ENCODE measurements at places on chromosomes 6 and 20. TPM values are rescaled to one million over a fixed set of nuclear protein-coding genes. Genes with fewer than 3 reads are reported as not detected.

DNA sequence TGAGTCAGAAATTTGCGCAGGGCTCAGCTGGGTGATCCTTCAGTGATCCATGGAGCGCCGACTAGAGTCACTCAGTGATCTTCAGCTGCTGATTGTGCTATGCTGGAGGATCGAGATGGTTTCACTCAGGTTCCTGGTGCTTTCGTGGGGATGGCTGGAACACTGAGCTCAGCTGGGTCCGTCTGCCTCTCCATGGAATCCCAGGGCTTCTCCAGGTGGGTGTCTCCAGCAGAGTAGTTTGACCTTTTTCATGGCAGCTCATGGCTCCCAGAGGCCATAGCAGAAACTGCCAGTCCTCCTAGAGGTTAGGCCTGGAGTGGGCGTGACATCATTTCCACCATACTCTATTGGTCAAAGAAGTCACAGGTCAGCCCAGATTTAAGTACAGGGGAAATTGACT lies 88.8 kb upstream of the SIRPA start:
- no peaks in the 10 kb centered on the region for H3K36me3 ChIP-seq
- no peak overlapping the region for H3K27ac ChIP-seq
- DNase-seq = no peak
- no peaks in the 10 kb centered on the region for H3K4me1 ChIP-seq
- H3K27me3 ChIP-seq = no peaks in the 10 kb centered on the region
- H3K4me3 ChIP-seq = no peak overlapping the region

PPP1R3G gene
- total RNA-seq = 5.3 TPM

DNA sequence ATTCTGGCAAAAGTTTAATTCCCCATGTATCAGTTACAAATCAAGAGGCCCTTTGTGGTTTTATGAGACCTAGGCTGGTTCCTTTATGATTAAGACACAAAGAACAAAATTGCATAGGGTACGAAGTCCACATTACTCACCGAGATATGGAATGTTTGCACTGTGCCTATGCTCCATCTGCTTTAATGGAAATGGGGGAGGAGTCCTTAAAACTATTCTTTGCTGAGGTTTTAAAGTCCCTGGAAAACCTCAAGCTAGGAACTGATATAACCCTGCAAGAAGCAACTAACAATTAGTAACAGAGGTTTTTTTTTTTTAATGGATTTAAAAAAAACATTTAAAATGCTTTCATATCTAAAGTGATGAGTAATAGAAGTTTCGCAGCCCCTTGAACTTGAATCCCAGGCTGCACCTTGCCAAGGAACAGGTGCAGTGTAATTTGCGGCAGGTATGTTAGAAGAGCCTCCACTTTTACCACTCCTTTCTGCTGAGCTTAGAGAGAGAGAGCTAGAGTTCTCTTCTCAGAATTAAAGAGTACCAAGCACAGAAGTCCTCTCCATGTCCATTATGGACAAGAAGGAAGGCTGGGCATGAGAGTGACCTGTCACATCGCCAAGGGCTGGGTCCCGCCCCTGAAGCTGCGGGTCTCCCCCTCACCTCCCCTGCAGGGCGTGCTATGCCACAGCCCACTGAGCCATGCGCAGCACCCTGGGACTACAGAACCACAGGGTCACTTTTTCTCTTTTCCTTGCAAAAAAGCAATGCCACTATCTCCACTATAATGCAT lies 2.3 kb downstream of the SERPINB1 start:
- no peak overlapping the region for H3K27ac ChIP-seq
- H3K4me1 ChIP-seq = peaks cover 3% of the 10 kb centered on the region
- H3K36me3 ChIP-seq = peaks cover 3% of the 10 kb centered on the region
- H3K4me3 ChIP-seq = no peak overlapping the region

DNA sequence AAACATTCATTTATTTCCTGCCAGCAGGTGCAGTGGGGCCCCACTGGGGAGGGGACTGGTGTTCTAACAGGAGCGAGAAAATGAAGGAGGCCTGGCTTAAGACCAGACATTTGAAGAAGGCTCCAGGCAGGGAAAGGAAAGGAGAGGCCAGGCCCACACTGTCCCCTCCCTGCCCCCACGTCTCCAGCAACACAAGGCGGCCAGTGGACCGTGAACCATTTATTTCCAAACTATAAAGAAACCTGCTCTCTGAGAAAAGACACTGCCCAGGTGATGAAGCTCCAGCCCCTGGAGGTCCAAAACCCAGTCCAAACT lies 41.4 kb upstream of the CDH22 start:
- DNase-seq = no peak
- no peaks in the 10 kb centered on the region for H3K27me3 ChIP-seq
- H3K27ac ChIP-seq = no peak overlapping the region

DNA sequence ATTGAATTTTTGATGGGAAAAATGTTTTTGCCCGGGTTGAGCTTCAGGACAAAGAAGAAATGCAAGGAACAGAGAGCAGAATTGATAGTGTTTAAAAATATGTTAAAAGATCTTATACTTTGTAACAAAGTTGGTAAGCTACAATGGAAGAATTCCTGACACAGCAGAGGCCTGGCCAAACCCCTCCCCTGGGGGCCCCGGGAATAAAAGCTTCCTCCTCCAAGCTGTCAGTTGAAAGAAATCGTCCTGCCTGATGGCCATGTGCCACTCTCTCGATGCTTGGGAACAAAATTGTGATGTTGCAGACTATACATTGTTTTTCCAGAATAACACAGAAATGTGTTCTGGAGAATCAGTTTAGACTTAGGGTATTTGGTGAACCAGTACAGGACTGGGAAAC lies 14.2 kb upstream of the TOX2 start:
- H3K27me3 ChIP-seq = no peaks in the 10 kb centered on the region
- no peaks in the 10 kb centered on the region for H3K4me1 ChIP-seq
- no peak for DNase-seq
- no peak overlapping the region for H3K27ac ChIP-seq

GRCh38 chr6:63640062-63640461 lies 4.5 kb downstream of the PHF3 start:
- peaks cover 9% of the 10 kb centered on the region for H3K4me1 ChIP-seq
- no peak overlapping the region for H3K4me3 ChIP-seq
- no peaks in the 10 kb centered on the region for H3K27me3 ChIP-seq
- no peak for DNase-seq

DNA sequence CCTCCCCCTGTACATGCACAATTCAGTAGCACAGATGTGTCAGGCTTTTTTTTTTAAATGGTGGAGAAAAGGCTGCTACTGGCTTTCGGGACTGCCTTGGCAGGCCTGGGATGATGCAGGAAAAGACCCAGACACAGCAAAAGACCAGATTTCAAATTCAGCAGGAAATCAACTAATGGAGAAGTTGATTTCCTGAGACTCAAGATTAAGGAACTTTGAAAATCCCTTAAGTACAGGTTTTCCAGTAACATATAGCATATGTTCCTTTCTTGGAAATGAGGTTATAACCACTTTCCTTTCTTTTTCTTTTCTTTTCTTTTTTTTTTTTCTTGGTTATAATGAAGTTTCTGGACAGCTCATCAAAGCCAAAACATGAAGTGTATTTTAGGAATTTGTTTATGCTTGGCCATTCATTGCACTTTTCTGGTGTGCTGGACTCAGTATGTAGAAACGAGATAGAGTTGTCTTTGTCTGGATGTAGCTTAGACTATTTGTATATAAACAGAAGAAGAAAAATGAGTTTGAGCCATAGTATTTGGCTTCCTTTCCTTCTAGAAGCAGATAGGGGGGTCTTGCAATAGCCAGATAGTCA lies 119.4 kb downstream of the SASH1 start:
- H3K36me3 ChIP-seq = no peaks in the 10 kb centered on the region
- H3K27me3 ChIP-seq = no peaks in the 10 kb centered on the region
- DNase-seq = no peak
- no peak overlapping the region for H3K27ac ChIP-seq

GRCh38 chr20:57948180-57948955 lies 238.6 kb upstream of the PMEPA1 start:
- H3K4me3 ChIP-seq = no peak overlapping the region
- H3K36me3 ChIP-seq = no peaks in the 10 kb centered on the region
- H3K27ac ChIP-seq = no peak overlapping the region

- no peaks in the 10 kb centered on the region for H3K27me3 ChIP-seq
- H3K4me1 ChIP-seq = no peaks in the 10 kb centered on the region
- DNase-seq = no peak
- H3K36me3 ChIP-seq = no peaks in the 10 kb centered on the region
- no peak overlapping the region for H3K27ac ChIP-seq
Measured at GRCh38 chr6:151958332-151958731, 150.8 kb downstream of the ESR1 start.

RAET1L gene
- total RNA-seq = not detected

DNA sequence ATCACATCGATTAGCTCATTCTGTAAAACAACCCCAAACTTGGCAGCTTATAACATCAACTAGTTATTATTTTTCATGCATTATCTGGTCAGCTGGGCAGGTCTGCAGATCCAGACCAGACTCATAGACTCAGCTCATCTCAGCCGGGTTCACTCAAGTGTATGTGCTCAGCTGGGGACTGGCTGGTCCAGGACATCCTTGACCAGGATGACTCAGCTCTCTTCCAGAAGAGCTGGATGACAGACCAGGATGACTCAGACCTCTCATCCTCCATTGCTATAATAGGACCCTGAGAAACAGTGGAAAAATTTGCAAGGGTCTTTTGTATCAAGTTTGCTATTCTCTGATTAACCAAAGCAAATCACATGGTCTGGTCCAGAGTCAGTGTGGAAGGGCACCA lies 312.5 kb upstream of the PLCB4 start:
- no peak for DNase-seq
- H3K27me3 ChIP-seq = no peaks in the 10 kb centered on the region
- no peaks in the 10 kb centered on the region for H3K36me3 ChIP-seq
- no peaks in the 10 kb centered on the region for H3K4me1 ChIP-seq

DNA sequence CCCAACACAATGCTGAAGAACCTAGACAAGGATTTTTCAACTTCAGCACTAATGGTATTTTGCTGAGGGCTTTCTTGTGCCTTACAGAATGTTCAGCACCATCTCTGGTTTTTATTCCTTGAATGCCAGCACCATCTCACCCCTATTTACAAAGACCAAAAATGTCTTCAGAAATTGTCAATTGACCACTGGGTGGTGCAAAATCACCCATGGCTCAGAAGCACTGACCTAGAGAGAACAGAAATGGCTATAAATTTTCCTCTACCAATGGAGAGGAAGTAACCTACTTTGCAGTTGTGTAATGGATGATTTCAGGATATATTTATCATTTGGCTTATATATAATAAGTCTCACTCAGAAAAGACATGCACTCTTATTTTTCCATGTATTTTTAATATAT lies 431.0 kb upstream of the IRAK1BP1 start:
- no peak overlapping the region for H3K4me3 ChIP-seq
- no peaks in the 10 kb centered on the region for H3K4me1 ChIP-seq
- no peak for DNase-seq
- H3K27ac ChIP-seq = no peak overlapping the region
- H3K27me3 ChIP-seq = no peaks in the 10 kb centered on the region

ABHD16B gene
- total RNA-seq = not detected

DNA sequence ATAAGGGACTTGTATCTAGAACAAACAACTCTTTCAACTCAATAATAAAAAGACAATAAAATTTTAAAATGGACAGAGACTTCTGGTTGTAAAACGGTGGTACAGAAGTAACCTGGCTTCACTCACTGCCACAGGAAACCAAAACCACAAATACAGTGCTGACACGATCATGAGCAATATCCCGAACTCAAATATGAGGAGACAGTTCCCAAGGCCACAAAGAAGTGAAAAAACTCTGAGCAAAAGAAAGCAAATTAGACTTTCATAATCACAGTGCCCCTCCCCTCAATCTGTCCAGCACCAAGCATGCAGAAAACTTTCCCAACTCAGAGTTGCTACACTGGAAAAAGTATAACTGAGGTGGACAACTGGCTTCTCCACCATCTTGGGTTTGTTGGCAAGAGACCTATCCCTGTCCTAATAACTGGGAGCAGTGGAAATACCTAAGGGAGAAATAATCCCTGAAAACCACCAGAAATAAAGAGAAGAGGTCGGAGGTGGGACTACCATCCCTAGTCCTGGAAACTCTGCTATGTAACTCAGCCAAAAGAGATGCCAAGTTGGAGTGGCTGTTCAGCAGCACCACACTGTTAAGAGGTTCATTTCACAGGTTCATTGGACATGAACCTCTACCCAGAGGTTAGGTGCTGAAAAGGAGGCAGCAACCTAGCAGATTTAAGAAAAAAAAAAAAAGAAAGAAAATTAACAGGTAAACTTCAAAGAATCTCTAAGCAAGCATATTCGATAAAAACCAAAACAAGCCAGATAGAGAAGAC lies 55.5 kb downstream of the REV3L start:
- H3K4me3 ChIP-seq = no peak overlapping the region
- no peak overlapping the region for H3K27ac ChIP-seq
- DNase-seq = no peak

FAM83C gene
- total RNA-seq = not detected

DNA sequence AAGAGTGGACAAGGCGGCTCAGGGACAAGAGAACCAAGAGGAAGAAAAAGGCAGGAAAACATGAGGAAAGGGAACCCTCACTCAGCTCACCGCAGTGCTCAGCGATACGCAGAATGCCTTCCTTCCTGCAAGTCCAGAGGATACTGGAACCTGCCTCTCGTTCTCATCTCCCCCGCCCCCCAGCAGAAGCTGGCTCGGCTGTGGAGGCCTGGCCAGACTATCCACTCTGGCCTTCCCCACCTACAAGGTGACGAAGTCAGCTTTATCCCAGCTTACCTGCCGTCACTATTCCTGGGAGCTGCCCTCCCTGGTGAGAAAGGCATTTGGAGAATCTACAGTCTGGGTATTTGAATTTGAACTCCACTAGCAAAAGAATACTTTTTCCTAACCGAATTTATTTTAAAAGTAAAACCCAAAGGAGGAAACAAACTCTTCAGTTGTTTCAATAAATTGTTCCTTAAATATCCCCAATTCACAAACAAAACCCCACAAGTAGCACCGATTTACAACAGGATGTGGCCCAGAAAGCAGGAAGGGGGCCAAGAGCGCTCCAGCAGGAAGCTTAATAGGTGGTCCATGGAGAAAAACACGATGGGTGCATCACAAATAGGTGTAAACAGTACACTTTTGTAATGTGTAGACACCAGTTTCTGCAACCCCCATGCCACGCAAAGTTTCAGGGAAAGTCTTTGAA lies 2.1 kb upstream of the DIDO1 start:
- H3K4me3 ChIP-seq = no peak overlapping the region
- H3K4me1 ChIP-seq = no peaks in the 10 kb centered on the region
- H3K27me3 ChIP-seq = no peaks in the 10 kb centered on the region

SIGLEC1 gene
- total RNA-seq = 55.8 TPM

FAM120B gene
- 30.2 TPM for total RNA-seq

GRCh38 chr20:11453430-11453829 lies 464.3 kb upstream of the BTBD3 start:
- H3K4me3 ChIP-seq = no peak overlapping the region

FIG4 gene
- total RNA-seq = 26.7 TPM

KCNG1 gene
- total RNA-seq = 0.39 TPM

OR2B6 gene
- total RNA-seq = not detected

- no peak overlapping the region for H3K27ac ChIP-seq
- no peak overlapping the region for H3K4me3 ChIP-seq
- H3K4me1 ChIP-seq = no peaks in the 10 kb centered on the region
- H3K36me3 ChIP-seq = no peaks in the 10 kb centered on the region
Measured at GRCh38 chr6:22214314-22214713, 82.5 kb downstream of the PRL start.

TRIM15 gene
- not detected for total RNA-seq

- H3K27ac ChIP-seq = no peak overlapping the region
- H3K36me3 ChIP-seq = no peaks in the 10 kb centered on the region
- H3K27me3 ChIP-seq = peaks cover 1% of the 10 kb centered on the region
- no peaks in the 10 kb centered on the region for H3K4me1 ChIP-seq
- no peak overlapping the region for H3K4me3 ChIP-seq
- DNase-seq = no peak
Measured at GRCh38 chr6:28634411-28634760, 108.7 kb downstream of the GPX5 start.

PEDS1 gene
- total RNA-seq = 17.2 TPM

GRCh38 chr20:44355498-44356352 lies at the start of gene HNF4A:
TSS of gene HNF4A (plus strand) at chr20:44355699. CDS start at chr20:44355805, 106 bp downstream.
- no peak for DNase-seq
- no peaks in the 10 kb centered on the region for H3K36me3 ChIP-seq
- no peak within 1 kb of the TSS for H3K27ac ChIP-seq
- H3K4me1 ChIP-seq = no peaks in the 10 kb centered on the region

Measured in aorta (tissue), 5 donors.